ENCODE measurements at places on chromosomes 2 and 18. TPM values are rescaled to one million over a fixed set of nuclear protein-coding genes. Genes with fewer than 3 reads are reported as not detected.
A peak's percentile ranks its signal among the peaks of the same experiment; 100 is the strongest.

ALPG gene
- not detected for total RNA-seq

MATN3 gene
- 0.25 TPM for total RNA-seq

ACKR3 gene
- total RNA-seq: 23.7 TPM

EIF2B4 gene
- total RNA-seq: 43.6 TPM

HOXD8 gene
- 0.72 TPM for total RNA-seq

DNA sequence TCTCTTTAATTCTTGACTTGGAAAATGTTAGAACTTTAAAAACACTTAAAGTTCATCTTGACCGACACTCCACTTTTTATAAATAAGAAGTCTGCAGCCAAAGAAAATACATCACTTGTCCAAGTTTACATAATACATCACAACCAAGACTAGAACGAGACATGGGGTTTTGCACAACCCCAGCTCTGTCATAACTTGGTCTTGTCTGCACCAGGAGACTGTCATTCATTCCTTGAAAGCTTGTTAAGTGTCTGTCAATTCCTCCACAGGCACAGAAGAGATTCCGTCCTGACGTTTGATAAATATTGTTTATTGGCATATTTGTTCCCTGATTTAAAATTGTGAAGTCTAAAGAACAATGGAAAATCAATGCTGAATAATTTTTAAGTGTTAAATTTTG, 139.5 kb upstream of the SETBP1 start:
- no peaks in the 10 kb centered on the region for H3K27me3 ChIP-seq
- no peaks in the 10 kb centered on the region for H3K4me1 ChIP-seq
- H3K27ac ChIP-seq: no peak overlapping the region
- no peak overlapping the region for H3K4me3 ChIP-seq

DNA sequence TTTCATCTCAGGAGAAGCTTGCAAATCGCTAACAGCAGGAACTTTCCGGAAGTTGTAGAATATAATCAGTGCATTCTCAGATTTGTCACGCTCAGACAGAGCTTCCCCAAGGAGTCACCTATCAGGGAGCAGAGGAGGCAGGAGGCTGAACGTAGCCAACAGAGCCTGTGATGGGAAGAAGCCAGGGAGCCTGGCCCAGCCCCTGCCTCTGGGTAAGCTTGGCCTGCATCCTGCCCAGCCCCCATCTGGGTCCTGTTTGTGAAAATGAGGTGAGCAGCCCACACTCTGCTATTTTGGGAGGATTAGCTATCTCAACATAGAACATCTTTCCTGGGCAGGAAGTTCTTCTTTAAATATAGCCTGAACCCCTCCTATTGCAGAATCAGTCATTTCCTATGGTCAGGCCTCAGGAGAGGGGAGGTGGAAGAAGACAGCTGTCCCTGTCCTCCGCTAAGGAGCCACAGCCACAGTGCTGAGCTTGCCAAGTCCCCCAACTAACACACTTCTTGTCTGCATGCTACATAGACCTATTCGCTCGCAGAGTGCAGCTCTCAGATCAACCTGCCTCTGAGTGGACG, 19.2 kb upstream of the PKDCC start:
- peaks cover 47% of the 10 kb centered on the region for H3K4me1 ChIP-seq
- no peak overlapping the region for H3K27ac ChIP-seq
- H3K36me3 ChIP-seq: no peaks in the 10 kb centered on the region
- no peaks in the 10 kb centered on the region for H3K27me3 ChIP-seq
- peak; percentile 62 for DNase-seq

- H3K4me1 ChIP-seq: no peaks in the 10 kb centered on the region
- H3K27ac ChIP-seq: no peak overlapping the region
- no peaks in the 10 kb centered on the region for H3K27me3 ChIP-seq
- H3K4me3 ChIP-seq: no peak overlapping the region
These were observed 15.8 kb downstream of the ERLEC1 start for GRCh38 chr2:53802617-53803151.

DNA sequence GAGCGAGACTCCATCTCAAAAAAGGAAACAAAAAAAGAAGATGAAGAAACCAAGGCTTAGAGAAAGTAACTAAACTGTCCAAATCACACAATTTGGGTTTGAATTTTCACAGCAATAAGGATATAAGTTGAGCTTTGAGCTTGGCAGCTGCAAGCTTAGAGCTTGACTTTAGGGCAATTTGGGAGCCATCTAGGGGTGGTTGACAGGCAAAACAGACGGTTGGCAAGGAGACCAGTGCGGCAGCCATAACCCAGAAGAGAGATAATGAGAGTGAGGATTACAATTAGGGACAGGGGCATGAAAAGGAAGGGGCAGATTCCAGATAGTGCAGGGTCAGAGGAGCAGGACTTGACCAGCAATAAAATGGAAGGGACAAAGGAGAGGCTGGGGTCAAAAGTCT, 382.2 kb upstream of the HNRNPA3 start:
- DNase-seq: no peak
- peaks cover 12% of the 10 kb centered on the region for H3K27me3 ChIP-seq
- H3K4me1 ChIP-seq: no peaks in the 10 kb centered on the region
- H3K36me3 ChIP-seq: no peaks in the 10 kb centered on the region

- no peak overlapping the region for H3K4me3 ChIP-seq
- H3K27me3 ChIP-seq: no peaks in the 10 kb centered on the region
- no peaks in the 10 kb centered on the region for H3K36me3 ChIP-seq
- H3K4me1 ChIP-seq: no peaks in the 10 kb centered on the region
- no peak for DNase-seq
These were observed 198.5 kb upstream of the ITGA4 start for GRCh38 chr2:181258720-181259119.

- peaks cover 9% of the 10 kb centered on the region for H3K4me1 ChIP-seq
- no peaks in the 10 kb centered on the region for H3K27me3 ChIP-seq
- DNase-seq: no peak
- no peak overlapping the region for H3K4me3 ChIP-seq
These were observed 151.3 kb upstream of the NCK2 start for GRCh38 chr2:105593221-105593967.

DNA sequence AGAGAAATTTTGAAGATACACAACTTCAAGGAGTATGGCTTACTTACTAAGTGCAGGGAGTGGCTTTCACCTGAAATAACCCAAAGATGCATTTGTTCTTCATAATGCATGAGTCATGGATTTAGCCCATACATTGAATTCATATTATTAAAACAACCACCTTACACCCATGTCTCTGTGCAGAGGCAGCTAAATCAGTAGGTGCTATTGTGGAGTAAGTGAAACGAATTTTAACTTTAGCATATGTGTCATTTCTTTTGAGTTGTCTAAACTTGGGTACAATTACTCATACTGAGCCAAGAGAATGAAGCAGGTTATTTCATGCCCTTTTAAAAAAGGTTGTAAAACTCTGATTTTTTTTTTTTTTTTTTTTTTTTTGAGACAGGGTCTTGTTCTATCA, 11.0 kb upstream of the ANKRD29 start:
- no peak overlapping the region for H3K27ac ChIP-seq
- no peak overlapping the region for H3K4me3 ChIP-seq
- no peaks in the 10 kb centered on the region for H3K36me3 ChIP-seq
- no peak for DNase-seq
- peaks cover 20% of the 10 kb centered on the region for H3K4me1 ChIP-seq
- no peaks in the 10 kb centered on the region for H3K27me3 ChIP-seq

DNA sequence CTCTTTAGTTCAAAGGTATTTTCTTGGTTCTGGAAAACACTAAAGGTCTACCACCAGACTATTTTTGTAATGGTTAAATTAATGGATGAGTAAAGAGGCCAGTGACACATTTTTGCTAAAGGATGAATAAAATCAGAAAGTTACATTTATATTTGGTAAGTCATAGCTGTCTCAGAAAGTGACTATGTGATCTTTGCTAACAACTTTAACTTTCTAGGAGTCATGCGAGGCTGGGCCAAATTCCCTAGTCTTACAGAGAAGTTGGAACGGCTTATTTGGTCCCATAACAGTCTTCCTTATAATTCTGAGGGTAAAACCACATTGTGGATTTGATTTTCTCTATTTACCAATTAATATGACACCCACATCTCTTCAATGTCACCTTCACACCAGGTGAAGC, 198.1 kb downstream of the PDE1A start:
- H3K27ac ChIP-seq: no peak overlapping the region
- no peaks in the 10 kb centered on the region for H3K27me3 ChIP-seq
- H3K36me3 ChIP-seq: peaks cover 8% of the 10 kb centered on the region
- no peak overlapping the region for H3K4me3 ChIP-seq

- no peak for DNase-seq
- no peaks in the 10 kb centered on the region for H3K36me3 ChIP-seq
- no peaks in the 10 kb centered on the region for H3K27me3 ChIP-seq
These were observed 106.3 kb downstream of the GYPC start for GRCh38 chr2:126761981-126762878.

GRCh38 chr2:174673876-174674275, 76.3 kb upstream of the WIPF1 start:
- no peaks in the 10 kb centered on the region for H3K27me3 ChIP-seq
- H3K36me3 ChIP-seq: peaks cover 6% of the 10 kb centered on the region
- no peak overlapping the region for H3K4me3 ChIP-seq
- DNase-seq: no peak
- peaks cover 4% of the 10 kb centered on the region for H3K4me1 ChIP-seq

GRCh38 chr2:46225150-46225625, 72.0 kb upstream of the EPAS1 start:
- H3K36me3 ChIP-seq: no peaks in the 10 kb centered on the region
- H3K4me1 ChIP-seq: peaks cover 8% of the 10 kb centered on the region
- no peak for DNase-seq
- no peak overlapping the region for H3K27ac ChIP-seq
